ENCODE measurements at places on chromosomes 12 and 14.

DNA sequence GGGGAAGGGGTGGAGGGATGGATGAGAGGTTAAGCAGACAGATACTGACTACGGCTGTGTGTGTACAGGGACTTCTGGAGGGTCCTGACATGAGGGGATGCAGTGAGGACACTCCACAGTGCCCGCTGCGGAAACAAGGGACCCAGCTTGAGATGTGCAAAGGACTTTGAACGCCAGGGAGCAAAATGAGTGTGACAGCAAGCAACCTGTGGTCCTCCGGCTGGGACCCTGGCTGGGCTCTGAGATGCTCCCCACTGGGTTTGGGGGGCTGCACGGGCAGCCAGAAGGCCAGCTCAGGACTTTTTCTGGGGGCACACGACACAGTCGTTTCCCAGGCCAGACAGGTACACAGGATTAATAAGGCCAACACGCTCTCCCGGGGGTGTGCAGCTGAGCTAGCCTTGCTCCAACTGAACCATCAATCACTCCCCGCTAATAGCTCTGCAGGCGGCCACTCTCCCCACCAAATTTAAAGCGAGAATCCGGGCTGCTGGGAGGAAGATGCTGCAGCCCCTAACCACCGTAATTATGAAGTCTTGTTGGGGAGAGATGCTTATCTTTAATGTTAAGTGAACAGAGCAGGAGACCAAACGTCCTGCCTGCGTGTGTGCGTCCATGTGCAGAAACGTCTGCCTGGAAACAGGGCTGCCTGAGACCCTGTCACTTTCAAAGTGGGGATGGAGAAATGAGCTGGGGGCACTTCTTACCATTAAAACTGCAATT lies 51.6 kb upstream of the DLK1 start:
- DNase-seq, result peak; percentile 59

- no peak for DNase-seq
Measured at GRCh38 chr14:64700894-64701293, 3.3 kb upstream of the PLEKHG3 start.

- peak; percentile 81 for DNase-seq
Measured at GRCh38 chr14:55599250-55599879, 19.4 kb downstream of the KTN1 start.

GRCh38 chr14:104820669-104821228 lies 19.8 kb downstream of the ZBTB42 start:
- peak; percentile 86 for DNase-seq

DNA sequence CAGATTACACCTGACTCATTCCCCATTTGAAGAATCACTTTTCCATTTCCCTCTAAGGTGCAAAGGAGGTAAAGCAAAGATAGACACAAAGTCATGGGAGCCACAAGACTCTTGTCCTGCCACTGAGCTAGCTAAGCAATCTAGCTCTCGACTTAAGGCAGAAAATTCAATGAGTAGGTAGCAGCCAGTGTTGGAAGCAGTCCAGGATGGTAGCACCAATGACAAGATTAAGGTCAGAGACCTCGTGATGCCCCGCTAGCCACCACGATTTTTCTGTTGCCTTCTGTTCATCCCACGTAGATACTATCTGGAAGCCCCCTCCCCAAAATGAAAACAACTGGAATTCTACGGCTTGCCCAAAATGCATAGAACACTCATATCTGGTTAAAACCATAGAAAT lies 1.4 kb downstream of the VAMP1 start:
- DNase-seq, result no peak

DNA sequence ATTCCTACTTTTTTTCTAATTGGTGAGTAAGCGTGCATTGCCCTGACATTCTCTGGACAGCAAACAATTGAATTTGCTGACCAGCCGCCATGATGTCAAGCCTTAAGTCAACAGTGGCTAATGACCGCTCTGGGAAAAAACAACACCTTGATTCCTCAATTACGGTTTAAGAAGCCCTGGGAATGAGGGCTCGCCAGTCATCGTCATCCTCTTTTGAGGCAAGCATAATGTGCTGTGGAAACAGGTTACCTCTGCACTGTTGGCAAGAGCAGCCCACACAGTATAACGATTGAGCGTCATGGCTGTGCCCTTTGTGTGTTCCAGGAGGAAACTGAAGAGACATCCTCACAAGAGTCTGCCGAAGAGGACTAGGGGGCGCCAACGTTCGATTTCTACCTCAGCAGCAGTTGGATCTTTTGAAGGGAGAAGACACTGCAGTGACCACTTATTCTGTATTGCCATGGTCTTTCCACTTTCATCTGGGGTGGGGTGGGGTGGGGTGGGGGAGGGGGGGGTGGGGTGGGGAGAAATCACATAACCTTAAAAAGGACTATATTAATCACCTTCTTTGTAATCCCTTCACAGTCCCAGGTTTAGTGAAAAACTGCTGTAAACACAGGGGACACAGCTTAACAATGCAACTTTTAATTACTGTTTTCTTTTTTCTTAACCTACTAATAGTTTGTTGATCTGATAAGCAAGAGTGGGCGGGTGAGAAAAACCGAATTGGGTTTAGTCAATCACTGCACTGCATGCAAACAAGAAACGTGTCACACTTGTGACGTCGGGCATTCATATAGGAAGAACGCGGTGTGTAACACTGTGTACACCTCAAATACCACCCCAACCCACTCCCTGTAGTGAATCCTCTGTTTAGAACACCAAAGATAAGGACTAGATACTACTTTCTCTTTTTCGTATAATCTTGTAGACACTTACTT lies 138.9 kb downstream of the HMGA2 start:
- peak; percentile 25 for DNase-seq

GRCh38 chr12:77847680-77848431 lies 17.2 kb downstream of the NAV3 start:
- DNase-seq, result no peak

DNA sequence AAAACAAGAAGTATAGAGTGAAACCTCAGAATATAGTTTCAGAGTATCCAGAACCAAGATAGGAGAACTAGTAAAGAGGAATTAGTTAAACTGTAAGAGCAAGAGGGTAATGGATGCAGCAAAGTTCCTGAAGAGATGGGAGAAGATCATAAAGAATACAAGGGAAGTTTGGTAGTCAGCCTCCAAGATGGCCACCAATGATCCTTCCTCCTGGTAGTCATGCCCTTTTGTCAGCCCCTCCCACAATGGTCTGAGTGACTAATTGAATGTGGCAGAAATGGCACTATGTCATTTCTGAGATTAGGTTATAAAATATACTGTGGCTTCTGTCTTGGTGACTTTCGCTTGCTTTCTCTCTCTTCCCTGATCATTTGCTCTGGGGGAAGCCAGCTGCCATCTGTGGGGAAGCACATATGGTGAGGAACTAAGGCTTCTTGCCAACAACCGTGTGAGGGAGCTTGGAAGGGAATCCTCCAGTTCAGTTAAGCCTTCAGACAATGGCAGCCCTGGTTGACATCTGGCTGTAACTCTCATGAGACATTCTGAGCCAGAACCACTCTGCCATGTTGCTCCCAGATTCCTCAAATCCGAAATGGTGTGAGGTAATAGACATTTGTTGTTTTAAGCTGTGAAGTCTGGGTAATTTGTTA lies 55.3 kb upstream of the AMN1 start:
- no peak for DNase-seq

DNA sequence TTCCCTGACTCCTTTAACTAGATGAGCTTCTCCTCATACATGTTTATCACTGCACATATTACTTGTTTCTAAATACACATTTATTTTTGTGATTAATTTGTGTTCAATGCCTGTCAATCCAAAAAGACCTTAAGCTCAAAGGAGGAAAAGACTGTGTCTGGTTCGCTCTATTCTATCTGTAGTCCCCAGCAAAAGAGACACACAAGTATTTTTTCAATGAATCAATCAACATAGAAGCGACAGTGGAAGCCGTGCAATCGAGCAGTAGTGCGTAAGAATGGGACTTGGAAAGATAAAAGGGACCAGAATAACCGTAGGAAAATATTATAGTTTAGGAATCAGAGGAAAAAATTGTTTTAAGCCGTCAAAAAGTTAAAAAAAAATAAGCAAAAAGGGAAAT lies 951 bp downstream of the WDHD1 start:
- no peak for DNase-seq

- no peak for DNase-seq
Measured at GRCh38 chr14:33812601-33813000, 138.3 kb downstream of the EGLN3 start.

DNA sequence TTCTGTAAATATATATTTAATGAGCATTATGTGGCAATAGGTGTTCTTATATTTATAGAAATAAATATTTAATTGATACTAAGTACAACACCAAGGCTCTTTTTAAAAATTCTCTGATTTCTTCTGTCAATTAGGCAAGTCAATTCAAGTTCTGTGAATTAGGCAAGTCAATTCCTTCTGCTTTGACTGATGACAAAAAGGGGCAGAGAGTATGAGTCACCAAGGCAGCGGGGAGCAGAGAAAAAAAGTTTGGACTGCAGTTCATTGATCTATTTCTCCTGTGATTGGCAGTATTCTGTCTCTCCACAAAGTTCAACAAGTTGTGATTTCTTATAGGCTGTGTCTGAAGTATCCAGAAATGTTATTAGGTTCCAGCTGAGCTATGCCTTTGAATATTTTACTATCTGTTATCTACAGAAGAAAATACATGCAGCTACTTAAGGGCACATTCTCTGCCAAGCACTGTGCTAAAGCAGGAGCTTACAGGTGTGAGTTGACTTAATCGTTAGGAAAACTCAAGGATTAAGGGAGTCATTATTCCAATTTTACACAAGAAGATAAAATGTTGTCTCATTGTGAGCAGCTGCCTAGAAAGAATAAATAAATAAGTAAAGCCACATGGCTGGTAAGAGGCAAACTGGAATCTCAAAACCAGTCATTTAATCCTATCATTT lies 206.4 kb upstream of the ALG10B start:
- DNase-seq, result no peak

- DNase-seq, result no peak
Measured at GRCh38 chr12:64531665-64532334, 78.5 kb upstream of the RASSF3 start.

GRCh38 chr14:32622742-32623141 lies 293.6 kb downstream of the AKAP6 start:
- DNase-seq, result no peak

DNA sequence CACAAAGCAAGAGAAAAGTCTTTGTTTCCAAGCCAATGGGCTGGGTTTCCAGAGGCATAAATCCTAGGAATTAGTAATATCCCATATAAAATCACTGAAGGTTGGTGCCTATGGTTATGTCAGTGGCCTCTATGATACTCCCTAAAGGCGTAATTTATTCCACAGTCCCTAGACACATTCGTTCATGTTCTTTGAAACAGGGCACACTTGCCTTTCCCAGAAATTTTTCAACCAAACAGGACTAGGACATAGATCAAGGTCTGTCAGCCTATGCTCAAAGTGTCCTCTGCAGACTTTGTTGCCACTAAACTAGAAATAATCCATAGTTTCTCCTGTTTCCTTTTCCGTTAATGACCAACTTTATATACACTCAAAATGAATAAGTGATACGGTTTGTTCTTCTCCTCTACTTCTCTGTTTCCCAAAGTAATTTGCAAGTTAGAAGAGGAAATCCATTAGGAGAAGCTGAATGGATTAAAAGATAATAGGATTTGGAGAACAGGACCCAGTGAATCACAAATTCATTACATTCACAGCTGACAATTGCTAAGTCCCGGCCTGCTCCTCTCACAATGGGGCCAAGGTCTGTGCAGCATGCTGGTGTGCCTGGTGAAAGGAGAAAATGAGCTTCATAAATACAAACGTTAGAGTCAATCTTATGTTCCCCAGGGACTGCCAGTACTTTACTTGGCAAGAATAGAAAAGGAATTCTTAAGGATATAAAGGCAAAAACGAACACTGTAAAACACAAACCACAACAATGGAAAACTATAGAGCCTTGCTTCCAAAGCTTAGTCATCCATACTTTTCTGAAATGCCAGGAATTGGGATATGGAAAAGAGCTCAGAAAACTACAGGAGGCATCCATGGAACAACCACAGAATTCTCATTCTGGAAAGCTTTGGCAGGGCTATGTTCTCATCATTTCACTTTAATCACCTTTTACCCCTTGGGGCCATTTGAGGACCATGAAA lies 966.2 kb downstream of the NRXN3 start:
- no peak for DNase-seq

DNA sequence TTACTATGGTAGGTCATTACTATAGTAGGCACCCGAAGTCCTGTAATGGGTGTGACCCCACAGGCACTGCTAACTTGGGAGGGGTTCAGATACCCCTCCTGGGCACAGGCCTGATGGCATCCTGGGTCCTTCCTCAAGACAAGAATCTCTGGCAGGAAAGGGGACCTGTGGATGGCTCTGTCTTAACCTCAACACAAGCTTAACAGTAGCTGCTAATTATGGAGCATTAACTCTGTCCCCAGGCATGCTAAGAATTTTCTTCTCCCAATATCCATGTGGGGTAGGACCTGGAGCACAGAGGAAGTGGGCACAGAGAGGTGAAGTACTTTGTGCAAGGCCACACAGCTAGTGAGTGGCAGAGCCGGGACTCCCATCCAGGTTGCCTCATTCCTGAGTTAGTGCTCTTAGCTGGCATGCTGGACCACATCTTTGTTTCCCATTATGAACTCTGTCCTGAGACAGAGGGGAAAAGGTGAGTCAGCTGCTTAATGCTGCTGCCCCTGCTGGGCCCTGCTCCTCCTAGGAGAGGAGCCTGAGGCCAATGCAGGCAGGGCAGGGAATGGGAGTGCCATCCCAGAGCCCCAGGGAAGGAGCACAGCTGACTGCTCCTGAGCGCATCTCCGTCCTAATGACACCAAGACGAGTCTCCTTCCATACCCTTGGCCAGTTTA lies 32.1 kb downstream of the GALNT16 start:
- no peak for DNase-seq

DNA sequence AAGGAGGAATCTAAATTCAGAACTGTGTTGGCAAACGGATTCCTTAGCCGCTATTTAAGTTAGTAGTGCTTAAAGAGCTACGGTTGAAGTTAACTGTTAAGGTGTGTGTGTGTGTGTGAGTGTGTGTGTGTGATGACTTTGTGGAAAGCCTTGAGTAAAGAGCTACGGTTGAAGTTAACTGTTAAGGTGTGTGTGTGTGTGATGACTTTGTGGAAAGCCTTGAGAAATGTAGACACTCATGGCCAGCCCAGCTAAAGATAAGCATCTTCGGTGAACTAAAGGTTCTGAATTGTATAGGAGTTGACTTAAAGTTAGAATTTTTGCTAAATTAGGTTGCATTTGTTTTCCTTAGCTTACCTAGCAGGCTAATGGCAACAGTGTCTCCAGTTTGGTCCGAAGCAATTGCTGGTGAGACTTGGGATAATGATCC lies 1.4 kb downstream of the KTN1 start:
- DNase-seq, result no peak

- DNase-seq, result no peak
Measured at GRCh38 chr12:15646581-15646980, 142.6 kb downstream of the EPS8 start.
